Thymus (tissue), 14 donors: ENCODE measurements at places on chromosomes 16 and 17.

DNA sequence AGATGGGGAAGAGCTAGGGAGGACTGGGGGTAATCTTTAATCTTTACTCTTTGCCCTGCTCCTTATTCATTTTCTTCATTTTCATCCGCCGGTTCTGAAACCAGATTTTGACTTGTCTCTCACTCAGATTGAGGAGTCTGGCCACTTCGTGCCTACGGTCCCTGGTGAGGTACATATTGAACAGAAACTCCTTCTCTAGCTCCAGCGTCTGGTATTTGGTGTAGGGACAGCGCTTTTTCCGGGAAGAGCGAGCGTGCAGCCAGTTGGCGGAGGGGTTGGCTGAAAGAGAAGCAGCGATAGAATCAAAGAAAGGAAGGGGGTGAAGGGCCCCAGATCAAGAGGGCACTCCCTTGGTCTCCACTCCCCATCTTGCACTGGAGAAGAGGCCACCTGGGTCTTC lies 3.3 kb downstream of the HOXB9 start:
- DNase-seq: no peak

- DNase-seq: no peak
These were observed 401.3 kb downstream of the ZFHX3 start for GRCh38 chr16:72646615-72647014.

DNA sequence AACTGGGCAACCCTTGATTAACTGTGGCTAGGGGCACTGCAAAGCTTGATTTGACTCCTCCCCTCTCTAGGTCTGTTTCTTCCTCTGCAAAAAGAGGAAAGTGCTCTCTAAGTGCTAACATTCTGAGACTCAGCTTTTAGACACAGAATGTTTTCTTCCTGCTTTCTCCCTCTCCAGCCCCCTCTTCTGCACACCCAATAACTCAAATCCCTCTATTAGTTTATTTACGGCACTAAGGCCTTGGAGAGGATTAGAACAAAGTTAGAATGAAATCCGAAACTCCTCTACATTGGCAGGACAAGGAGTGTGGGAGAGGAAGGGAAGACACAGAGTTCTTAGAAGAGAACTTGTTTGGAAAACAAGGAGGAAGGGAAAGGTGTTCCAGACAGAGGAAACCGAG lies 3.3 kb upstream of the SBK1 start:
- DNase-seq: peak; percentile 38

DNA sequence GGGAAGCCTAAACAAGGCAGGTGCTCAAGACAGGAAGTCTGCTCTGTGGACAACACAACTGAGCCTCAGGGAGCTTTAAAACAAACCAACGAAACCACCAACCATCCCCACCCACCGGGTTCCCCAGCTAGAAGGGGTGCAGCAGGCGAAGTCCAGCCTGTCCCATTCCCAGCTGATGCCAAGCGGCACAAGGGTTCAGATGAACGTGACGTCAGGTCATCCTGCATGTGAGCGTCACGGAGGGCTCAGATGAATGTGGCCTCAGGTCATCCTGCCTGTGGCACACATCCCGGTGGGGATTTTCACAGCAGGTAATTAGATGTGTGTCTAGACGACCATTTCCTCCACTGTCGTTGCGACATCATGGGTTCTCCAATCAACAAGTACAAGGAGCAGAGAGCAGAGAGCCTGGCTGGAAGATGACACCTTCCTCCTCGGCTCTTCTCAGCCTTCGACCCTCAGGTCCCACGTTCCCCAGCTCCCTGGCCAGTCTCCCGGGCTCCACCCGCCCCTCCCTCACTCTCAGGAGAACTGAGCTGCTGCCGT lies 246.5 kb downstream of the FOXL1 start:
- DNase-seq: no peak

- DNase-seq: no peak
These were observed 78.6 kb downstream of the COPRS start for GRCh38 chr17:31780483-31780882.

DNA sequence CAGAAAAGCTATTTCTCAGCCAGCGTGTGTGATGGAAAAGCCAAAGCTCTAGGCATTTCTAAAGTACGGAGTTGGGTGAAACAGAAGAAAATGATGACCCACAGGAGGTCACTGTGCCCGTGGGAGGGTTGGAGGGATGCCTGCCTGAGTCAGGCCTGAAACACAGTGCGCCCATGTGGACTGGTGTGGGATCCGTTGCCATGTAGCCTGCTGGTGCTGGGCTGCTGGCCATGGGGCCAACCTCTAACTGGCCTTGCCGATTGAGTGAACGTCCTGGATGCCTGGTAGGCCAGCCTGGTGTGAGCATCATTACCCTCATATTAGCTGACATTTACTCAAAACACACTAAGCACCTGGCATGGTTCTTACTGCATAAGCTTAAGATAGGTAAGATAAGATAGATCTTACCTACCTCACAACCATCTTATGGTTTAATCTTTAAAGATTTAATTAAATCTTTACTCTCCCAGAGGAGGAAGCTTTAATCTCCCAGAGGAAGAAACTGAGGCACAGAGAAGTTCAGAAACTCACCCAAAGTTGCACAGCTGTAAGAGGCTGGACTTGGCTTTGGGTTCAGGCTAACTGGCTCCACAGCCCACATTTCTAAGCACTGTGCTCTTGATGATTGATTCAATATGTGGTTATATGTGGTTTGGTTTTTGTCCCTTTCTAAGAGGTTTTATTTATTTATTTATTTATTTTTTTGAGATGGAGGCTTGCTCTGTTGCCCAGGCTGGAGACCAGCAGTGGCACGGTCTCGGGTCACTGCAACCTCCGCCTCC lies 15.7 kb downstream of the MGAT5B start:
- no peak for DNase-seq
